Lower lobe of right lung (tissue), 2 donors: ENCODE measurements at places on chromosomes 1 and 21. TPM values are rescaled to one million over a fixed set of nuclear protein-coding genes. Genes with fewer than 3 reads are reported as not detected.

DNA sequence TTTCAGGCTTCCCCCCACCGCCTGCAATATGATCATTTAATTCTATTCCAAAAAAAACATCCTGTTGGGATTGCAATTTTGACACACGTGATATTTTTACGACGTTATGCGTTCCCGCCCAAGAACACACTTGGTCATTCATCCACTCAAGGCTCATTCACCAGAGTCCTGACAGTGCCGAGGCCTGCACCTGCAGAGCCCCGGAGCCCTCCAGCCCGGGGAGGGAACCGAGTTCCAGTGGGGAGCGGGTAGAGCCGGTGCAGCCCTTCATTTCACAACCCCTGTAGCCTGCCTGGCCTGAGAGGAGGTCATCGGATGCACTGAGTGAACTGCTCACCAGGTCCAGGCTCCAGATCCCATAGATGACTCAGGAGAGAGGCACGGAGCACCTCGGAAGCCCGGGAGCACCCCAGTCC lies 156.0 kb upstream of the BACE2 start:
- no peaks in the 10 kb centered on the region for H3K36me3 ChIP-seq
- no peak for DNase-seq
- H3K4me1 ChIP-seq, result no peaks in the 10 kb centered on the region
- no peaks in the 10 kb centered on the region for H3K27me3 ChIP-seq
- H3K4me3 ChIP-seq, result no peak overlapping the region

GRCh38 chr21:17725339-17725738 lies 93.8 kb downstream of the C21orf91 start:
- no peaks in the 10 kb centered on the region for H3K27me3 ChIP-seq
- H3K27ac ChIP-seq, result no peak overlapping the region
- H3K4me3 ChIP-seq, result no peak overlapping the region
- DNase-seq, result no peak
- no peaks in the 10 kb centered on the region for H3K4me1 ChIP-seq

- no peak overlapping the region for H3K4me3 ChIP-seq
- H3K4me1 ChIP-seq, result peaks cover 25% of the 10 kb centered on the region
- no peak for DNase-seq
- H3K27ac ChIP-seq, result no peak overlapping the region
- H3K27me3 ChIP-seq, result no peaks in the 10 kb centered on the region
- no peaks in the 10 kb centered on the region for H3K36me3 ChIP-seq
These were observed 69.0 kb downstream of the GADD45A start for GRCh38 chr1:67753776-67754525.

DNA sequence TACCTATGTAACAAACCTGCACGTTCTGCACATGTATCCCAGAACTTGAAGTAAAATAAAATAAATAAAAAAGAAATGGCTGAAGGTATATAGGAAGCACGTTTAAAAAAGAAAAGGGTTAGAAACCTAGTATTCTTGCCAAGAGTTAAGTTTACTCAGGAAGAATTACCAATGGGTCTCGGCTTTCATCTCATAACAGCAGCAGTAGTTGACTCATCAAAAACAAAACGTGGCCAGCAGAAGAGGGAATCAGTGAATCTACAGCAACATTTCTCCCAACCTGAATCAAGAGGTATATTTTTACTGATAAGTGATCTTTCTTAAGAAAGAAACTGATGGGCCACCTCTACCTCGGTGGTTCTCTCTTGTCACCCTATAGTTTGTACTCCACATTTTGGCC lies 340.3 kb downstream of the BRINP2 start:
- H3K4me3 ChIP-seq, result no peak overlapping the region
- DNase-seq, result no peak
- no peaks in the 10 kb centered on the region for H3K27me3 ChIP-seq
- H3K27ac ChIP-seq, result no peak overlapping the region
- H3K4me1 ChIP-seq, result no peaks in the 10 kb centered on the region

SLC45A1 gene
- total RNA-seq, result 0.92 TPM

NBPF20 gene
- 2.4 TPM for total RNA-seq
